A172 (cell line): ENCODE measurements at places on chromosomes 16 and 17. TPM values are rescaled to one million over a fixed set of nuclear protein-coding genes. Genes with fewer than 3 reads are reported as not detected.

TEKT5 gene
- not detected in 2 replicates for total RNA-seq

DPEP1 gene
- total RNA-seq: 0.43 and 1.2 TPM in 2 replicates

CCL1 gene
- not detected in 2 replicates for total RNA-seq

MYH11 gene
- total RNA-seq: not detected in 2 replicates

CTRB2 gene
- not detected in 2 replicates for total RNA-seq

KRT31 gene
- total RNA-seq: not detected in 2 replicates

SBK1 gene
- 0.45 and 0.48 TPM in 2 replicates for total RNA-seq

CACNA1G gene
- total RNA-seq: 0.17 and 0.81 TPM in 2 replicates

SPN gene
- total RNA-seq: 12.6 and 15.7 TPM in 2 replicates

EXOSC6 gene
- 44.5 and 49.4 TPM in 2 replicates for total RNA-seq

TNFSF12 gene
- total RNA-seq: 9.3 and 17.0 TPM in 2 replicates

SPATA22 gene
- total RNA-seq: not detected in 2 replicates

ADORA2B gene
- total RNA-seq: 32.1 and 37.2 TPM in 2 replicates

MYH3 gene
- 3.9 and 5.6 TPM in 2 replicates for total RNA-seq
